IMR-90 (cell line): ENCODE measurements at places on chromosomes 3 and 15. TPM values are rescaled to one million over a fixed set of nuclear protein-coding genes. Genes with fewer than 3 reads are reported as not detected.

GRCh38 chr3:131491775-131492174 is 11.0 kb downstream of the MRPL3 start:
- peak; percentile 16 for DNase-seq

GRCh38 chr3:126870608-126871210 is 112.2 kb upstream of the PLXNA1 start:
- peak; percentile 40 for DNase-seq

- DNase-seq: peak; percentile 31
Measured at GRCh38 chr15:84761607-84762131, 13.3 kb downstream of the ZNF592 start.

- DNase-seq: no peak
Measured at GRCh38 chr3:102599819-102600576, 165.2 kb downstream of the ZPLD1 start.

GRCh38 chr15:41006479-41006878 is 53.2 kb downstream of the CHAC1 start:
- DNase-seq: no peak

DNA sequence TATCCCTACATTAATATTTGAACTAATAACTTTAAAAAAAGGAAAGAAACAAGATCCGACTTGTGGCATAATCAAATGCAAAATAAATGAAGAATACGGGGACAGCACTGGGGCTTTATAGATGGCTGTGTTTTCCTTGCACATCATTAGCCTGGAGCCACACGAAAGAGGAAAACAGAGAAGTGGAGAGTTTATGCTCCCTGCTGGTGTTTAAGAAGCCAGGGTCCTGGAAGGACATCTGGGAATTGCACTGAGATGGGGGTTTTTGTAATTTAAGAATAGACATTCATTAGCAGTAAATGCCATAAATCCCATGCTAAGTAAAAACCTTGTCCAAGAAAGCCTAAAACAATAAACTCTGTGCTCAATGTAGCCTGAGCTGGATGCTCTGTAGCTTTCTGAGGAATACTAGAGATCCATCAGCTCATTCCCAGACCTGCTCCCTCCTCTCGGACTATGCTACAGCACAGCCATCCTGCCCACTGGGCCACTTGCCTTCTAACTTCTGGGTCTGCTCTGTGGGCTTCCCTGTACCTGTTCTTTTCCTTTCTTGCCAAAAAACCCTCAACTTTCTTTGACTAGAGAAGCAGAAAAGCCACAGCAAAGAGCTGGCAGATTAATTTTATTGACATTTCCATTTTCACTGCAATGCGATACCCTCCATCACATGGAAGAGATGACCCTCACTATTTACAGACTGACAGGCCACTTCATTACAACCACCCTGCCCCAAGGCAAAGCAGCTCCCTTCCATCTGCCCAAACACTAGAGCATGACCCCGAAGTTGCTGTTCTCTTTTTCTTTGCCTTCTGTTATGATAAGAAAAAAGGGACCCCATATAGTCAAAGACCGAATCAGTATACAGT is 62.3 kb downstream of the MEIS2 start:
- DNase-seq: peak; percentile 60

DNA sequence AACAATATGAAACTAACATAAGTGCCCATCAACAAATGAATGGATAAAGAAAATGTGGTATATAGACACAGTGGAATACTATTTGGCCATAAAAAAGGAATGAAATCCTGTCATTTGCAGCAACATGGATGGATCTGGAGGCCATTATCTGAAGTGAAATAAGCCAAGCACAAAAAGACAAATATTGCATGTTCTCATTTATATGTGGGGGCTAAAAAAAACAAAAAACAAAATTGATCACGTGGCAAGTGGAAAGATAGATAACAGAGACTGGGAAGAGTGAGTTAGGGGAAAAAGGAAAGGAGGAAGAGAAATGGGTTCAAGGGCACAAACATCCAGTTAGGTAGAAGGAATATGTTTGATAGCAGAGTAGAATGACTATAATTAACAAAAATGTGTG is 155.9 kb upstream of the BHLHE40 start:
- no peak for DNase-seq

DNA sequence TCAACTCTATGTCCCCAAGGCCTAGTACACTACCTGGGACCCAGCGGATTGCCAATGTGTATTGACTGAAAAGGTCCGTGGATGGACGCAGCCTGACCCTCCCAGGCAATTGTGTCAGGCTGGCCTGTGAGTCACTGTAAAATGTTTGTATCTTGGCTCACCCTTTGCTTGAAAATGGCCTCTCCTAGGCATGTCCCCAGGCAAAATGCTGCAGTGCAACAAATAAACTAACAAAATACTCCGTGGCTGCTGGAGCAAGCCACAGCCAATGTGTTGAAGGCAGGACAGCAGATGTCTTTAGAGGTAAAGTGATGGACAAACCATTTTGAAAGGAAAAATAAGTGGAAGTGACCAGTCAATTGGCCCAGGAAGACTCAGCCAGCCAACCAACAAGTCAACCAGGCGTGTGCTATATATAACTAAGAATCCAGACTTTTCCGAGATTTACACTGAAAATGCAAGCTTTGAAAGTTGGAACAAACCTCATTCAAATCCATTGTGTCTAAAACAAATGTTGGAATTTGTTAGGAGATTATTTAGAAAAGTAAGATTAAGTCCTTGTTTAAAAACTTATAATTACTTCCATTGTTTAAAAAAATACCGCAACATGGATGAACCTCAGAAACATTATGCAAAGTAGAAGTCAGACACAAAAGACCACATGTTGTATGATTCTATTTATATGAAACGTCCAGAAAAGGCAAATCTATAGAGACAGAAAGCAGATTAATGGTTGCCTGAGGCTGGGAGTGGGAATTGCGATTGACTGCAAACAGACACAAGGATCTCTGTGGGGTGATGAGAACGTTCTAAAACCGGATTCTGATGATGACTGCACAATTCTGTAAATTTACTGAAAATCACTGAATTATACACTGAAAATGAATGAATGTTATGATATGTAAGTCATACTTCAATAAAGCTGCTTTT is 191.2 kb downstream of the TLE3 start:
- no peak for DNase-seq

- DNase-seq: no peak
Measured at GRCh38 chr15:52262364-52262763, 33.2 kb downstream of the MYO5C start.

DNA sequence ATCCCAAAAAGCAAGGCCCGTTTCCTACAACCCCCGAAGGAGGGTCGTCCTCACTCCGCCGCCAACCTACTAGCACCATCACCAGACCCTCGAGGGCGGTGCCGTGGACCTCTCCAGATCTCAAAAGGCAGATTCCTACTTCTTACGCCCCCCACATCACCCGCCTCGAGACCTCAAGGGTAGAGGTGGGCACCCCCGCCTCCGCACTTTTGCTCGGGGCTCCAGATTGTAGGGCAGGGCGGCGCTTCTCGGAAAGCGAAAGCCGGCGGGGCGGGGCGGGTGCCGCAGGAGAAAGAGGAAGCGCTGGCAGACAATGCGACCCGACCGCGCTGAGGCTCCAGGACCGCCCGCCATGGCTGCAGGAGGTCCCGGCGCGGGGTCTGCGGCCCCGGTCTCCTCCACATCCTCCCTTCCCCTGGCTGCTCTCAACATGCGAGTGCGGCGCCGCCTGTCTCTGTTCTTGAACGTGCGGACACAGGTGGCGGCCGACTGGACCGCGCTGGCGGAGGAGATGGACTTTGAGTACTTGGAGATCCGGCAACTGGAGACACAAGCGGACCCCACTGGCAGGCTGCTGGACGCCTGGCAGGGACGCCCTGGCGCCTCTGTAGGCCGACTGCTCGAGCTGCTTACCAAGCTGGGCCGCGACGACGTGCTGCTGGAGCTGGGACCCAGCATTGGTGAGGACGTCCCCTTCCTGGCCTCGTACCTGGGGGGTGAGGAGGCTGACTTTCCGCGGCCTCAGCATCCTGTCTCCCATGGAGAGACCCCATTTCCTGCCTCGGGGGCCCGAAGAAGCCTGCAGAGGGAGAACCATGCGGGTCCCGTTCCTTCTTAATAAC is at the start of gene MYD88:
Gene MYD88, plus strand, starts transcription at position 313 of the 842 bp plus-strand sequence. Its CDS starts 40 bp downstream, at position 353.
- peak; percentile 51 for DNase-seq

The IGDCC3 gene
- polyA plus RNA-seq: 0.19 and 0.32 TPM in 2 replicates

The VEPH1 gene
- polyA plus RNA-seq: 26.0 and 30.5 TPM in 2 replicates

The FETUB gene
- polyA plus RNA-seq: not detected in 2 replicates
